ENCODE measurements at places on chromosomes 16 and 17.

DNA sequence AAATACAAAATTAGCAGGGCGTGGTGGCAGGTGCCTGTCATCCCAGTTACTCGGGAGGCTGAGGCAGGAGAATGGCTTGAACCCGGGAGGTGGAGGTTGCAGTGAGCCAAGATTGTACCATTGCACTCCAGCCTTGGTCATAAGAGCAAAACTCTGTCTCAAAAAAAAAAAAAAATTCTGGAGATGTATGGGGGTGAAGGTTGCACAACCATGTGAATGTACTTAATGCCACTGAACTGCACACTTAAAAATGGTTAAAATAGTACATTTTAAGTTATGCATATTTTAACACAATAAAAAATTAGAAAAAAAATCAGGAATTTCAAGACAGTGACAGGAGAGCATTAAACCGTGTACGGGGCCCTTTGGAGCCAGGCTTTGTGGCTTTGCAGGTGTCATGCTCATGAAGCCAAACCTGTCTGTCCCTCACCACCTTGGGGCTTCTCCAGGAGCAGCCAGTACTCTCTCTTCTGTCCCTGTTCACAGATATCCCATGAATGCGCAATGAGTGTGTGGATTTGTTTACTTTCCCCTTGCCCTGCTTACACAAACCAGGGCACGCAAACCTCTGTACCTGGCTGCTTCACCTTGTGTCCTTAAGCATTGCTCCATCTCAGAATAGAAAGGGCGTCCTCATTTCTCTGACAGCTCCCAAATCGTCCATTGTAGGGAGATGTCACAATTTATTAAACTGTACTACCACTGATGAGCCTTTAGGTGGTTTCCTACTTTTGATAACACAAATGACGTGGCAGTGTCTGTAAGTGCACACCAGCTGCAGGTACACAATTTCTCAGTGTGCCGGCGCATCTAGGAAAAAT lies 58.2 kb upstream of the CBX4 start:
- no peak for DNase-seq
- no peaks in the 10 kb centered on the region for H3K36me3 ChIP-seq

- peaks cover 7% of the 10 kb centered on the region for H3K27me3 ChIP-seq
- no peak overlapping the region for H3K27ac ChIP-seq
- no peaks in the 10 kb centered on the region for H3K4me1 ChIP-seq
- H3K36me3 ChIP-seq, result no peaks in the 10 kb centered on the region
- no peak overlapping the region for H3K4me3 ChIP-seq
These were observed 41.3 kb downstream of the TMEM100 start for GRCh38 chr17:55681342-55681700.

- no peaks in the 10 kb centered on the region for H3K4me1 ChIP-seq
- no peak for DNase-seq
- no peaks in the 10 kb centered on the region for H3K27me3 ChIP-seq
- no peaks in the 10 kb centered on the region for H3K36me3 ChIP-seq
- no peak overlapping the region for H3K27ac ChIP-seq
These were observed 52.7 kb upstream of the NOG start for GRCh38 chr17:56540836-56541235.

- no peak for DNase-seq
- no peak overlapping the region for H3K4me3 ChIP-seq
- no peaks in the 10 kb centered on the region for H3K27me3 ChIP-seq
- H3K4me1 ChIP-seq, result no peaks in the 10 kb centered on the region
- no peak overlapping the region for H3K27ac ChIP-seq
- H3K36me3 ChIP-seq, result no peaks in the 10 kb centered on the region
These were observed 196.6 kb downstream of the RBFOX3 start for GRCh38 chr17:79414063-79414792.

GRCh38 chr16:77359065-77359502 lies 75.8 kb downstream of the ADAMTS18 start:
- no peaks in the 10 kb centered on the region for H3K27me3 ChIP-seq
- H3K27ac ChIP-seq, result no peak overlapping the region
- peak; percentile 51 for DNase-seq
- H3K4me1 ChIP-seq, result no peaks in the 10 kb centered on the region
- H3K4me3 ChIP-seq, result no peak overlapping the region

- H3K27ac ChIP-seq, result peak overlapping the region; percentile 85
- DNase-seq, result peak; percentile 39
- H3K27me3 ChIP-seq, result no peaks in the 10 kb centered on the region
- peak overlapping the region; percentile 76 for H3K4me3 ChIP-seq
- peaks cover 31% of the 10 kb centered on the region for H3K4me1 ChIP-seq
These were observed 3.7 kb downstream of the BAHCC1 start for GRCh38 chr17:81398832-81399411.

DNA sequence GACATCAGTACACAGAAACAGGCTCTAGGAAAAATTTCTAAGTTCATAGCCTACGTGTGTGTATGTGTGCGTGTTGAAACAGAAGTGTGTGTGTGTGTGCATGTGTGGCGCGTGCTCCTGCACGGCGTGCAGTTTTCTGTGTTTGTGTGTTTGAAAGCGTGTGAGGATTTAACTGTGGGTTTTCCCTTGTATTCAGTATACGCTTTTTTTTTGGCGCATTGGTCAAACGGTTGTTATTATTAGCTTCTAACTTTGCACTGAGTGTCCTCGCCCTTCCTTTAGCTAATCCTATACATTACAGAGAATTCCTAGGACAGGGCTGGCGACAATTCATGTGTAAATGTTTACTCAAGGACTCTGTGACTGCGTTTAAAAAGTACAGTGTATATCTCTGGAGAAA lies 23.0 kb downstream of the TMC6 start:
- no peaks in the 10 kb centered on the region for H3K36me3 ChIP-seq
- no peaks in the 10 kb centered on the region for H3K27me3 ChIP-seq
- no peak for DNase-seq
- H3K4me3 ChIP-seq, result no peak overlapping the region
- no peak overlapping the region for H3K27ac ChIP-seq

- peak overlapping the region; percentile 91 for H3K27ac ChIP-seq
- H3K36me3 ChIP-seq, result no peaks in the 10 kb centered on the region
- peak; percentile 67 for DNase-seq
- peaks cover 26% of the 10 kb centered on the region for H3K4me1 ChIP-seq
These were observed 605 bp downstream of the NLRP1 start for GRCh38 chr17:5583426-5584382.

- H3K27ac ChIP-seq, result no peak overlapping the region
- DNase-seq, result no peak
- no peaks in the 10 kb centered on the region for H3K27me3 ChIP-seq
- H3K4me1 ChIP-seq, result no peaks in the 10 kb centered on the region
- no peaks in the 10 kb centered on the region for H3K36me3 ChIP-seq
These were observed 444.0 kb downstream of the XYLT1 start for GRCh38 chr16:17026600-17027242.

DNA sequence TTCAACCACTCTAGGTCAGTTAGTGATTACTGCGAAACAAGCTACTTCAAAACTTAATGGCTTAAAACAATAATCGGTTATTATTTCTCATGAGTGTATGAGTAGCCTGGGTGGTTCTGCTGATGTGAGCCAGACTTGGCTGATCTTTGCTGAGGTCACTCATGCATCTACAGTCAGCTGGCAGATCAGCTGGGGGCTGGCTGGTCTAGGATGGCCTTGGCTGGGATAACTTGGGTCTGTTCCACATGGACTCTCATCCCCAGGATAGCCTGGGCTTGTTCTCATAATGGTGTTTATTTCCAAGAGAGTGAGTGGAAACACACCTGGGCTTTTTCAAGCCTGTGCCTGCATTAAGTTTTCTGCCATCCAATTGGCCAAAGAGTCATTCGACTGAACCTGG lies 13.0 kb downstream of the CCDC182 start:
- H3K27me3 ChIP-seq, result peaks cover 22% of the 10 kb centered on the region
- no peaks in the 10 kb centered on the region for H3K36me3 ChIP-seq
- DNase-seq, result no peak
- no peak overlapping the region for H3K27ac ChIP-seq
- no peaks in the 10 kb centered on the region for H3K4me1 ChIP-seq

DNA sequence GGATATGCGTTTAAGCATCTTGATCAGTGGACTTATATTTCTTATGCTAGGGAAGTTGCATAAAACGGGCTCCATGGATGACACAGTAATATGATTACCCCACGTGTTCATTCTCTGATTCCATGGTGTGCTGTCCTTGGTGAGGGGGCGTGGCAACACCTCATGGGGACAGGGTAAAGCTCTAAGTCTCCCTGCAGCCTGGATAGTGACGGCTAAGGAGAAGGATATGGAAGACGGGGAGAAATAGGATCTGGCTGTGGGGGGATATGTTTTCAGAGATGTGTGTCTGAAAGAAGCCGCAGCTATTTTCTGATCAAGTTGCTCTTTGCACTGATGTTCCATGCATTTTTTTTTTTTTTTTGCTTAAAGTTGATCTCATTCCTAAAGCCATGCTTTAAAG lies 84.3 kb downstream of the MARCHF10 start:
- no peak overlapping the region for H3K27ac ChIP-seq
- H3K4me3 ChIP-seq, result no peak overlapping the region
- no peaks in the 10 kb centered on the region for H3K36me3 ChIP-seq
- H3K4me1 ChIP-seq, result peaks cover 3% of the 10 kb centered on the region
- peaks cover 9% of the 10 kb centered on the region for H3K27me3 ChIP-seq

- H3K4me1 ChIP-seq, result peaks cover 43% of the 10 kb centered on the region
- H3K27ac ChIP-seq, result no peak overlapping the region
- H3K36me3 ChIP-seq, result no peaks in the 10 kb centered on the region
- DNase-seq, result no peak
These were observed 7.1 kb downstream of the UBE2O start for GRCh38 chr17:76445697-76446448.

DNA sequence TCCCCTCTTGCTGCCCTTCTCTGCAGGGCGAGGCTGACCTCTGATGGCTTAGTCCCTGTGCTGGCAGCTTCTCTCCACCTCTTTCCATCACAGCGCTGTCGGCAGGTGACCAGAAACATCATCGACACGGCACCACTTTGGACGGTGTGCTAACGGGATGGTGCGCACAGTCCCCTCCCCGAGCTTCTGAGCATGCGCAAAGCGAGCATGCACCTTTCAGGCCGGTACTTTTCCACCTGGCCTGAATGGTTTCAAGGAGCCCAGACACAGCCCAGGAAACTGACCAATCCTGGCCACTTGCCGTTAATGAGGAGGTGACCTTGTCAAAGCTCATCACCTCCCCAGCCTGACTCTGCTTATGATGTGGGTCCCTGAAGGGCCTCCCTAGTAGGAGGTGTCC lies 54.8 kb downstream of the MGAT5B start:
- H3K4me1 ChIP-seq, result no peaks in the 10 kb centered on the region
- no peaks in the 10 kb centered on the region for H3K36me3 ChIP-seq
- no peak overlapping the region for H3K4me3 ChIP-seq
- no peak overlapping the region for H3K27ac ChIP-seq
- H3K27me3 ChIP-seq, result no peaks in the 10 kb centered on the region
- DNase-seq, result no peak

DNA sequence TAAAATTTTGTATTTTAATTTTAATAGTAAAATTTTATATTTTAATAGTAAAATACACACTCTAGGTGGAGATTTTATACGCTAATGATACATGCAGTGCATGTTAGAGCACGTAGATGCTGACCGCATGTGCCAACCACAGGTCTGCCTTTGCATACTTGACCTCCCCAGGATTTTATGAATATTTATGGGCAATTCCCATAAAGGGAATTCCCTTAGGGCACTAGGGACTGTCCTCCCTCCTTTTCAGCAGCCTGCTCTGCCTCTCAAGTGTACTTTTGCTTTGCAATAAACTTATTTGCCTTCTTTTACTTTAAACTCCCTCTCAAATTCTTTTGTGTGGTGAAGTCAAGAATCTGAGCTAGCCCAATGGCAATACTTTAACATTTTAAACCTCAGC lies 217.7 kb upstream of the CDH8 start:
- no peaks in the 10 kb centered on the region for H3K27me3 ChIP-seq
- no peak overlapping the region for H3K4me3 ChIP-seq
- no peak overlapping the region for H3K27ac ChIP-seq

GRCh38 chr16:72142476-72142875 lies 29.5 kb downstream of the PMFBP1 start:
- H3K27ac ChIP-seq, result no peak overlapping the region
- no peak overlapping the region for H3K4me3 ChIP-seq
- no peaks in the 10 kb centered on the region for H3K4me1 ChIP-seq
- no peaks in the 10 kb centered on the region for H3K27me3 ChIP-seq
- H3K36me3 ChIP-seq, result no peaks in the 10 kb centered on the region

DNA sequence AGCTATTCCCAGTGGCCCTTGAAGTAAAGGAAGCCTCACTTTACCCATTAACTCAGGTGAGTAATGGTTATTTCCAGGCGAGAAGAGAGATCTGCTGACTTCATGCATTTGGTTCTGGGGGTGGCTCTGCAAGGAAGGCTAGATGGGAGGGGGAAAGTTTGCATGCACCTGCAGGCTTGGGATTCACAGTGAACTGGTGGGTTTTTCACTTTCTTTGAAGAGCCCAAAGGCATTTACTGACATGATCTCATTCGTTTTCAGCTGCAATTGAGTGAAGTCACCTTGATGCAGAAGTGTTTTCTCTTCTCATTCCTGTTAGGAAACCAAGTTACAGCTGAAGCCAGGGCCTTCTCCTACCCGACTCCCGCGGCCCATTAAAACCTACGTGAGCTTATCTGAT lies 131.0 kb upstream of the N4BP1 start:
- H3K27me3 ChIP-seq, result no peaks in the 10 kb centered on the region
- no peak overlapping the region for H3K4me3 ChIP-seq
- H3K27ac ChIP-seq, result no peak overlapping the region
- DNase-seq, result no peak
- H3K36me3 ChIP-seq, result no peaks in the 10 kb centered on the region

DNA sequence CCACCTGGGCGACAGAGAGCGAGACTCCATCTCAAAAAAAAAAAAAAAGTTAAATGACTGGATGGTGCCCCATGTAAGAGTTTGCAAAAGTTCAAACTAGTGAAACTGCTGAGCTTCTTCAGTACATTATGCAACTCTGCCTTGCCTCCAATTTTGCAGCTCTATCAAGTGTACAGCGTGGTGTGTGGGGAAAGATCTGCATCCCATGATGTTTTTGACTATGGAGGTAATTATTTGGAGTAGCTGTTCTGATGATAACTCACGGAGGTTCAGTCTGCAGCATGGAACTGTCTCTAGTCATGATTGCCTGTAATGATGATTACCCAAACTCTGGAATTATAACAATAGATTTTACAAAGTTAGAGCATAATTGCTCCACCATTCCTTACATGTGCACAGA lies 149.6 kb downstream of the PITPNC1 start:
- H3K4me1 ChIP-seq, result peaks cover 11% of the 10 kb centered on the region
- H3K27ac ChIP-seq, result no peak overlapping the region
- H3K27me3 ChIP-seq, result no peaks in the 10 kb centered on the region
- H3K36me3 ChIP-seq, result no peaks in the 10 kb centered on the region
- H3K4me3 ChIP-seq, result no peak overlapping the region

DNA sequence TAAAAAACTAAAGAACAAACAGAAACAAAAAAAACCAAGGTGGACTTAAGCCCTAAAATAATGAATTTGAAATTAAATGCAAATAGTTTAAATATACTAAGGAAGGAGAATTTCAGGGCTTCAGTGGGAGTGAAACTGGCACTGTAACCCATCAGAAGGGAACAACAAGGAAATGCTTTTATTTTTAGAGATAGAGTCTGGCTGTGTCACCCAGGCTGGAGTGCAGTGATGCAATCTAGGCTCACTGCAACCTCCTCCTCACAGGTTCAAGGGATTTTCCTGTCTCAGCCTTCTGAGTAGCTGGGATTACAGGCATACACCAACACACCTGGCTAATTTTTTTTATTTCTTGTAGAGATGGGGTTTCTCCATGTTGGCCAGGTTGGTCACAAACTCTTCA lies 625.2 kb upstream of the CDH8 start:
- no peaks in the 10 kb centered on the region for H3K4me1 ChIP-seq
- DNase-seq, result no peak
- H3K36me3 ChIP-seq, result no peaks in the 10 kb centered on the region
- H3K27ac ChIP-seq, result no peak overlapping the region
- no peaks in the 10 kb centered on the region for H3K27me3 ChIP-seq

- H3K4me1 ChIP-seq, result peaks cover 3% of the 10 kb centered on the region
- H3K4me3 ChIP-seq, result no peak overlapping the region
- no peak overlapping the region for H3K27ac ChIP-seq
- H3K36me3 ChIP-seq, result no peaks in the 10 kb centered on the region
- no peak for DNase-seq
- no peaks in the 10 kb centered on the region for H3K27me3 ChIP-seq
These were observed 6.0 kb downstream of the CETP start for GRCh38 chr16:56967733-56968132.

Measured in endothelial cell of umbilical vein (primary cell).